ENCODE measurements at places on chromosomes 1 and 21.

DNA sequence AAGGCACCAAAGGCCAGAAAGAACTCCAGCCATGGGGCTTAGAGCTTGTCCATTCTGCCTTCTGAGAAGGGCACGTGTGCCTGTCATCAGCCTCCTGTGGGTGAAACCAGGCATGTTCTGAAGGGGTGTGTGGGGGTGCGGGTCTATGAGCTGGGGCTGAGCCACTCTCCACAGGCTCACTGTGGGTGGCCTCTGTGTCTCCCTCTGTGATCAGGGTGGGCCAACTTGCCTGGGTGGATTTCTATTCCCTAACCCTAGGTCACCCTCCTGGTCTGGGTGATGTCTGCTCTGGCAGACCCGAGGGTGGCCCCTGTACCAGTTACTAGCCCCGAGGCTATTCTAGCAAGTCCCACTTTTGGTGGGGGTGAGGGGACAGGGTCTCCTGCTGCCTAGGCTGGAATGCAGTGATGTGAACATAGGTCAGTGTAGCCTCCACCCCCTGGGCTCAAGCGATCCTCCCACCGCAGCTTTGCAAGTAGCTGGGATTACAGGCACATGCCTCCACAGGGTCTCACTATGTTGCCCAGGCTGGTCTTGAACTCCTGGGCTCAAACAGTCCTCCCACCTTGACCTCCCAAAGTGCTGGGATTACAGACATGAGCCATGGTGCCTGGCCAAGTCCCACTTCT lies 94.4 kb downstream of the TRIM11 start:
- no peak for DNase-seq

DNA sequence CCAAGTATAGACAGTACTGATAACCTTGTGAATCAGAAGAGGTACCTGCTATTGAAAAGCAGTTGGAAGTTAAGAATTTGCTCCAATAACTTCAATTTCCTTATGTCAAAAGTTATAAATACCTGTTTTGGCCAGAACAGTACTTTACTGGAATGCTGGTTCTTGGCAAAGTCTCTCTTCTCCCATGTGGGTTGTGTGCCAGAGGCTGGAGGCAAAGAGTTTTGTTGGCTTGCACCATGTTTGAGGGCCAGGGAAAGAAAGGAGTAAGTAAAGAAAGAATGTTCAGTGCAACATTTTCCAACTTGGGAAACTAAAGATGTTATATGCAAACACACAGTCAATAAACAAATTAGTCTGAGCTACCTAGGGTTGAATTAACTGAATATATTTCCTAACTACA lies 67.0 kb upstream of the DYNLT5 start:
- DNase-seq, result no peak

GRCh38 chr1:181931873-181932272 lies 129.6 kb downstream of the ZNF648 start:
- DNase-seq, result no peak

DNA sequence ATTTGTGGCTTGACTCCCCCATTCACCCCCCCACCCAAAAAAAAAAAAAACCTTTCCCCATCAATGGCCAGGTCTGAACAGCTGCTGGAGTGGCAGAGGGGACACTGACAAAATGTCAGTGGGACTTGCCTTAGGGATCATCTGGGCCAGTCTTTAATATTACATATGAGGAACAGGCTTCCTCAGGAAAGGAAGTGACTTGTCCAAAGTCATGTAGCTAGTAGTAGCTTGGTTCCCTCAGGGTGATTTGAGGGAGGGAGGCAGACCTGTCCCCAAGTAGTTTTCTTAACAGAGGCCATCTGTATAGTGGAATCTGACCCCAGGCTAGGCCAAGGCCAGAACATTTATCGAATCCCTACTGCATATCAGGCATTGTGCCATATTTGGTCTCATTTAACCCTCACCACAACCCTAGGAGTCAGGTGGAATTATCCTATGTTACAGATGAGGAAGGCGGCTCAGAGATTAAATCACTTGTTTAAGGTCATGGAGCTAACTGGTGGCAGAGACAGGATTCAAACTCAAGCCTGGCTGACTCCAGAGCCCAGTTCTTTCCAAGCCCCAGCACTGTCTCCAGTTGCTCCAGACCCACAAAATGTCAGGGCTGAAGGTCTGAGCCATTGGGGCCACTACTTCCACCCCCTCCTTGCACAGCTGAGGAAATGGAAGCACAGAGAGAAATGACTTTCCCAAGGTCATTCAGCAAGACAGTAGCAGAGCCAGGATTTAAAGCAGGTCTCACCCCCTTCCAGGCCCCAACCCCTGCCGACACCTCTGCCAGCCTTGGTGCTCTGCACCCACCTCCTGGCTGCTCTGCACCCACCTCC lies 10.4 kb downstream of the ZBTB7B start:
- peak; percentile 48 for DNase-seq

- DNase-seq, result no peak
Measured at GRCh38 chr1:26351590-26352337, 2.2 kb downstream of the CRYBG2 start.
